Left ventricle myocardium inferior (tissue), 1 donor: ENCODE measurements at places on chromosomes 13 and 19.

DNA sequence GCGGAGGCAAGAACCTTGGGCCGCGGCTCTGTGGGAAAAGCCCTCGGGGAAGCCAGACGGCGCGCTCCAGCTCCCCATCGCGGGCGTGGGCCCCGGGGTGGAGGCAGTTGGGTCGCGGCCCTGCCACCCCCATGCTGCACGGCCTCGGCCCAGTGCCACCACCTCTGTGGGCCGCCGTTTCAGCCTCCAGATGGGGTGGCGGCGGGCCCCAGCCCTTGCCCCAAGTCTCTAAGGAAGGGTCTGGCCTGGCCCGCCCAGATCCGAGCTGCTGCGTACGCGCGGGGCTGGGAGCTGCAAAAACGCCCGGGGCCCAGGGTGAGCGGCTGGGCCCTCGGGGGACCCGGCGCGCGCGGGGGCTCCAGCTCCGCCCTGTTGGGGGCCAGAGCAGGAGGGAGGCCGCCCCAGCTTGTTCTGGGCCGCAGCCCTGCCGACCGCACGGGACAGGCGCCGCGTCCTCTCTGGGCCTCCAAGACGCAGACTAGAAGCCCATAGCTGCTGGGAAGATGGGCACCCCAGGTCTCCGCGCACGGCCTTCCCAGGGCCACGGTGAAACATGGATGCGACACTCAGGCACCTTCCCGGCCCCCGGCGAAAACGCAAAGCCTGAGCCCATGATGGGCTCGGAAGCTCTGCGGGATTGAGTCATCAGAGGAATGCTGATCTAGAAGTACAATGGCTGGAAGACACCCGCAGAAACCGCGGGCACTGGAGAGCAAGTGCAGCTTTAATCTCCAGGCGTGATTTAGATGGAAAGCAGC lies 110.1 kb downstream of the KCTD15 start:
- peak; percentile 18 for DNase-seq

GRCh38 chr13:32113532-32113931 lies 82.0 kb downstream of the FRY start:
- no peak for DNase-seq

DNA sequence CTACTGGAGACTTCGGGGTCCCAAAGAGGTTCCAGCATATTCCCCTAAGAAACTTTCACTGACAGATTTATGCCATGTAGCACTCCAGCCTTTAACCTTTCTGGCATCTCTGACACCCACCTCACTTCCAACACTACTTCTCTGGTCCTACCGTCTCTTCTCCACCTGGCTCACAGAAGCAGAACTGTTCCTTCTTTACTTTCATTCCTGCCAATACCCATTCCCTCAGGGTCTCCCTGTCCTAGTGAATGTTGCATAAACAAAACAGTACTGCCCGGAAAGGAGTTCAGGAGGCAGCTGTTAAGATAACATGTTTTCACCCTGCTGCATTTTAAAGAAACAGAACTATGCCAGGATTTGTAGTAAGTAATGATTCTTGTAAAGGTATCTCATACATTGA lies 136.0 kb upstream of the MIR17HG start:
- DNase-seq, result no peak

DNA sequence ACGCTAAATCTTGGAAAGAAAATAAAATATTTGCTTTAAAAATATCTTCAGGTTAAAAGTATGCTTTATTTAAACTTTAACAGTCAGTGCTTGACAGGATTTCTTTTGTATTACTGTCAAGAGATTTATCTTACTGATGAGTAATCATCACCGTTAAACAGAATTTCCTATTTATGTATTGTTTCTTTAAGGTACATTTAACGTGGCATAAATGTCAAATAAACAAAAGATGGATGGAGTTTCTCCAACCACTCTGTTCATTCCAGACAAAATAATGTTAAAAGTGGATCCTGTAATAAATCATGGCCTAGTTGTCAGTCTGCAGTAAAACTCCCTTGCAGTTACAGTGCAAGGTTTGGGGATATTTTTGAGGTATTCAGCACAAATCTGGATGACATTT lies 298.3 kb downstream of the DIAPH3 start:
- no peak for DNase-seq

DNA sequence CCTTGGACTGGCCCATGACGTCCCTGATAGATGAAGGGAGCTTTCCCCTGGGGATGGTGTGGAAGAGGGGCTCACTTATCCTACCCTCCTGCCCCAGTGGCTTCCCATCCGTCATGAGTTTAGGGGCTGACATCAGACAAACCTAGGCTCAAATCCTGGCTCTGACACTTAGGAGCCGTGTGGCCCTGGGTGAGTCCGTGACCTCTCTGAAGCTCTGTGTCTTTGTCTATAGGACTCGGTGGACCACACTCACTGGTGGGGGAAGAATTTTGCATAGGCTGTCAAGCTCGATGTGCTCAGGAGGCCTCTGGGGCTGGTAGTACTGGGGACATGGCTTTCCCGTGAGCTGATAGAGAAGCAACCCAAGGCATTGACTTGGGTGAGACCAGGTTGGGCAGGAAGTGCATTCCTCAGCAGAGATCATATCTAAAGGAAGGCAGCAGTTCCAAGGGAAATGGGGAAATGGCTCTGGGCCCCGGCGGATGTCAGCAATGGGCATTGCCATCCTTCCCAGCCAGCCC lies 17.4 kb upstream of the AP1M2 start:
- peak; percentile 31 for DNase-seq

- DNase-seq, result peak; percentile 74
These were observed 180.9 kb downstream of the PCCA start for GRCh38 chr13:100269837-100270236.

GRCh38 chr19:29375429-29376119 lies 150.2 kb upstream of the VSTM2B start:
- no peak for DNase-seq

- DNase-seq, result no peak
These were observed 115.6 kb upstream of the UQCRFS1 start for GRCh38 chr19:29328586-29328985.

DNA sequence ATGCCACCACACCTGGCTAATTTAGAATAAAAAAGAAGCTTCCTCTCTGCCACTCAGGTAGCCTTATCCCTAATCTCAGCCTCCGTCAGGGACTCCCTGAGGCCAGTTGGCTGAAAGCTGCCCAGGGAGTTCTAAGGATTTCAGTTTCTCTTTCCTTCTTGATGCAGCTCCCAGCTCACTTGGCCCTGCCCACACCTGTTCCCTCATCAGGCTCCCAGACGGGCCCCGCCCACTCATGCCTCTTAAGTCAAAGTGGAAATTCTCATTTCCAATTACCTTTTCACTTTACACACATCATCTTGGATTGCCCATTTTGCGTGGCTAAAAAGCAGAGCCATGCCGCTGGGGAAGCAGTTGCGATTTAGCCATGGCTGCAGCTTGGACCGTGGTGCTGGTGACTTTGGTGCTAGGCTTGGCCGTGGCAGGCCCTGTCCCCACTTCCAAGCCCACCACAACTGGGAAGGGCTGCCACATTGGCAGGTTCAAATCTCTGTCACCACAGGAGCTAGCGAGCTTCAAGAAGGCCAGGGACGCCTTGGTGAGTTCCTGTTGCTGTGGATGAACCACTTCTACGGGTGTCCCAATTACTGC lies at the start of gene IFNL1:
Gene IFNL1, plus strand, starts transcription at position 353 of the 591 bp plus-strand sequence. Its CDS starts 15 bp downstream, at position 368.
- no peak for DNase-seq

DNA sequence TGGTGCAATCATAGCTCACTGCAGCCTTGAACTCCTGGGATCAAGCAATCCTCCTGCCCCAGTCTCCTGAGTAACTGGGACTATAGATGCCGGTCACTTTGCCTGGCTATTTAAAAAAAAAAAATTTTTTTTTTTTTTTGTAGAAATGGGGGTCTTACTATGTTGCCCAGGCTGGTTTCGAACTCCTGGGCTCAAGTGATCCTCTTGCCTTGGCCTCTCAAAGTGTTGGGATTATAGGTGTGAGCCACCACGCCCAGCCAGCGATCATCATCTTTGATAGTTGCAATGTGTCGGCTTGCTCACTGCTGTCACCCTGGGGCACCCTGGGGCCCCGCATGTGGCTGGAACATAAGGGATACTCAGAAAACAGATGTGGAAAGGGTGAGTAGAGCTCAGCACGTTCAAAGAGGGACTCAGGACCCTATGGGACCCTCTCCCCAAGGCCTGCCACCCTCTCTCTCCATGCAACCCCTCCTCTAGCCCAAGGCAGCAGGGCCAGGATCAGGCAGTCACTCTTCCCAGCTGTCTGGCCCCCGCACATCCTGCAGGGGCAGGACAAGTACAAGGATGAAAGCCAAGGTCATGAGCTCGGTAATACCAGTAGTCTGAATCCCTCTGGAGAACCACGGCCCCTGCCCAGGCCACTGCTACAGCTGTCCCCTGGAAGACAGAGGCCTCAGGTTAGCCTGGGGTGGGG lies 6.5 kb upstream of the CCL25 start:
- DNase-seq, result no peak
